ENCODE measurements at places on chromosomes 16 and 17.

DNA sequence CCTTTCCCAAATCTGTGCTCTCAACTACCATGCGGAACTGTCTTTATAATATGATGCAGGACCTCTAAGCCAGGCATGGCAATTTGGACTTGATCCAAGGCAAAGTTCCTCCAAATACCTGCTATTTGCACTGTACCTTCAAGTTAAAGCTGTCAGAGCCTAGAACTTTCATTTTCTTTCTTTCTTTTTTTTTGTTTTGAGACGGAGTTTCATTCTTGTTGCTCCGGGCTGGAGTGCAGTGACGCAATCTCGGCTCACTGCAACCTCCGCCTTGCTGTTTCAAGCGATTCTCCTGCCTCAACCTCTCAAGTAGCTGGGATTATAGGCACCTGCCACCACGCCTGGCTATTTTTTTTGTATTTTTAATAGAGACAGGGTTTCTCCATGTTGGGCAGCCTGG lies 51.7 kb downstream of the ARHGAP27 start:
- no peak for DNase-seq

DNA sequence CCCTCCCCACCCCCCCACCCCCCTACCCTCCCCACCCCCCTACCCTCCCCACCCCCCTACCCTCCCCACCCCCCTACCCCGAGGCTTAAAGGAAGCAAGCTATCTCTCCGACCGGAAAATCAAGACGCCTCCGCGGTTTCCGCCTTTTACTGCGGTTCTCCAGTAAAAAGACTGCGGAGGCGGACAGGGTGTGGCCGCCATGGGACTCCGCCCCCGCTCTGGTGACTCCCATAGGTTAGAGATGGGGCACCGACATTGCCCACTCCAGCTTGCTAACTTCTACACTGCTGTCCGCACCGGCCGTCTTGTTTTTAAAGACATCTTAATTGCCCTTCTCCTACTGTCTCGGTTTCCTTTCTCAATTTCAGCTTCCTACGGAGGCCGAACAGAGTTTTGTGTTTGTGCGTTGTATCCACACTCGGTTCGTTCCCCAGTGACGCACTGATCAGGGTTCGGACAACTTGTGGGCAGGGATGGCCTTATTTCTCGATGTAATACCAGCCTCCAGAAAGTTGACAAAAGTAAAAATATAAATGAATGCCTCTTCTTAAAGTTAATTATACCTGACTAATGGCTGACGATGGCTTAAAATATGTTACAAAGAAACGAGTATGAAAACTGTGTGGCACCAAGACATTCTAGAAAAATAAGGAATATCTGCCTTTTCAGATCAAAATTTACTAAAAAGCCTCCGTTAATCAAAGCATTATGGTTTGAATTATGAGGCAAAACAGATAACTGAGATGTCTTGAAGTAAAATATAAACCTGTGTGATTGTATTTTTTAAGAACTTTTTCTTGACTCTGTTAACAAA lies 1.1 kb upstream of the ZNF200 start:
- DNase-seq = peak; percentile 18

GRCh38 chr16:65510241-65510640 lies 388.4 kb upstream of the CDH11 start:
- no peak for DNase-seq

- DNase-seq = no peak
These were observed 35.9 kb downstream of the FZD2 start for GRCh38 chr17:44593156-44593555.

- DNase-seq = no peak
These were observed 139.0 kb downstream of the DNAH9 start for GRCh38 chr17:11737313-11737679.

- DNase-seq = peak; percentile 66
These were observed 218.6 kb upstream of the CDH8 start for GRCh38 chr16:62254847-62255246.

- no peak for DNase-seq
These were observed 19.3 kb downstream of the MFSD11 start for GRCh38 chr17:76757256-76757655.

- no peak for DNase-seq
These were observed 29.1 kb upstream of the TNS4 start for GRCh38 chr17:40530531-40530994.

DNA sequence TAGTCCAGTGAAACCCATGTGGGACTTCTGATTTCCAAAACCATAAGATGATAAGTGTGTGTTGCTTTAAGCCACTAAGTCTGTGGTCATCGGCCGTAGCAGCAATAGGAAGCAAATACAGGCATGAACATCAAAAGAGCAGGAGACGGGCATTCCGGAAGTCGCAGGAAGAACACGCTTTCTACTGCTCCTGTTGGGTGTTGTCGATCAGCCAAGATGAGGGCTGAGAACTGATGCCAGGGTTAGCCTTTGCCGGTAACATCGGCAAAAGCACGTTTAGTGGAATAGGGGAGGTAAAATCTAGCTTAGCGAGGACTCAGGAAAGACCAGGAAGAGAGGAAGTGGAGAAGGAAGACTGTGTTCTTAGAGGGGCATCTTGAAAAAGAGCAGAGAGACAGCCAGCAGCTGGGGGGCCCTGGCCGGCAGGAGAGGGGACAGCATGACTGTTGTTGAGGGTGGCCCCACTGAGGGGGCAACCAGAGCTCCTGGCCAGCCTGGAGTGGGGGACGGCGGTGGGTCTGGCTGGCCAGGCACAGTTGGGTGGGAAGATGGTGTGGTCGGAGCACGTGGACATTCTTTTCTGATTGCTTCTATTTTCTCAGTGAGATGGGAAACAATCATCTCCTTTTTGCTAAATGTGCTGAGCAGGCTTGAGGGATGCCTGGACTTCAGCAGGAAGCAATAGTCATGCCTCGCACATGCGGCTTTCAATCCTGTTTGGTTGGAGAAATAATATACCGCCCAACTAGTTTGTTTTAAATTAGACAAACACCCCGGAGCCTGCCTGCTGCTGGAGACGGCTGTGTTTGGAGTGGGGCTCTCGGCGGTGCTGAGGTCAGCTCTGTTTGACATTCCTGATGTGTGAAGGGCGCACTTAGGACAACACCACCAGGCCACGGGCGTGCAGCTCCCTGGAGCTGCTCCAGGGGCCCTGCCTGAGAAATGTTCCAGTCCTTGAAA lies 109.9 kb downstream of the METRNL start:
- peak; percentile 52 for DNase-seq

DNA sequence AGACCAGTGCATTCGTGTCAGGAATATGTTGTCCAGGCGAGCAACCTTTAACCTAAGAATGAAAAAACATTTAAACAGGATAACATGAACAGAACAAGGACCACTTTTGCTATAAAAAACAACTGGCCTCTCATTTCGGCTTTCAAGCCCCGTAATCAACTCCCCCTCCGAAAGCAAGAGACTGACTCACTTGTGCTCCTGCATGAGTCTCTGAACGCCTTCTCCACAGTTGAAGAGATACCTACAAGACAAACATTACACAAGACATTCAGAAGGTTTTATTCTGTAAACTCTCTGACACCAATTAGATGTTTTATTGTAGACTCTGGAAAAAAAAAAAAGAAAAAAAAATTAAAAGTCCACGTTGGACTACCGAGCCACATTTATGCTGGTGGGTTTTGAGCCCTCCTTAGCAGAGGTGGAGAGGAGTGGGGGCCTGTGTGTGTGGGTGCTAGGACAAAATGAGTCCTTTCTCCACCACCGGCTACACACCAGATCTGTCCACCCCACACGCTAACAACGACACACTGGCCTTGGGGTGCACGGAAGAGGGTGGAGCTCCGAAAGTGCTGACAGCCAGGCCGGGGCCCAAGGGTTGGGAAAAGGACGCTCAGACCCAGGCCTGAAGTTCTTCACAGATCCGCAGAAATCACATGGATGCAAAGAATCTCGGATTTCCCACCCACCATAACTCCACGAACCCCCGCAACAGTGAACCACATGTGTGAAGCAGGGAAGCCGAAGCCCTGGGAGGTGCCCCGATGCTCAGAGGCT lies 759 bp downstream of the ELAC2 start:
- peak; percentile 59 for DNase-seq

GRCh38 chr17:45789874-45790273 lies 5.8 kb downstream of the CRHR1 start:
- DNase-seq = no peak

- no peak for DNase-seq
These were observed 198.2 kb upstream of the CHMP6 start for GRCh38 chr17:80793421-80793820.

- DNase-seq = no peak
These were observed 111.9 kb downstream of the GSG1L start for GRCh38 chr16:27951489-27952120.

DNA sequence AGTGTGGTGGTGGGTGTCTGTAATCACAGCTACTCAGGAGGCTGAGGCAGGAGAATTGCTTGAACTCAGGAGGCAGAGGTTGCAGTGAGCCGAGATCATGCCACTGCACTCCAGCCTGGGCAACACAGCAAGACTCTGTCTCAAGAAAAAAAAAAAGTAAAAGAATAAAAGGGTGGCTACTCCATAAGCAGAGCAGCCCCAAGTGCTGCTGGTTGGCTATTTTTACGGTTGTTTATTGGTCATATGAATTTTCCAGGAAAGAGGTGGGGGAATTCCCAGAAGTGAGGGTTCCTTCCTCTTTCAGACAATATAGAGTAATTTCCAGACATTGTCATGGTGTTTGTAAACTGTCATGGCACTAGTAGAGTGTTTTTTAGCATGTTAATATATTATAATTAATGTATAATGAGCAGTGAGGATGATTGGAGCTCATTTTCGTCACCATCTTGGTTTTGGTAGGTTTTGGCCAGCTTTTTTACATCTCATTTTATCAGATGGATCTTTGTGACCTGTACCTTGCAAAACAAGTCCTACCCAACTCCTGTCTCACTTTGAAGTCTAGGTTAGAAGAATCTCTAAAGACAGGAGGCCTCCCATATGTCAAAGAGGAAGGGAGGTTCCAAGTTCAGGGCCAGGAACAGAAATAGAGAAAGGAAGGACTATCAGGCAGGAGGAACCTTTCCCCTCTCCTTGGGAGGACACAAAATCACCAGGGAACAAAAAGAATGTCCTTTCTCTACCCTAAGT lies 39.1 kb downstream of the HOXB1 start:
- peak; percentile 85 for DNase-seq

DNA sequence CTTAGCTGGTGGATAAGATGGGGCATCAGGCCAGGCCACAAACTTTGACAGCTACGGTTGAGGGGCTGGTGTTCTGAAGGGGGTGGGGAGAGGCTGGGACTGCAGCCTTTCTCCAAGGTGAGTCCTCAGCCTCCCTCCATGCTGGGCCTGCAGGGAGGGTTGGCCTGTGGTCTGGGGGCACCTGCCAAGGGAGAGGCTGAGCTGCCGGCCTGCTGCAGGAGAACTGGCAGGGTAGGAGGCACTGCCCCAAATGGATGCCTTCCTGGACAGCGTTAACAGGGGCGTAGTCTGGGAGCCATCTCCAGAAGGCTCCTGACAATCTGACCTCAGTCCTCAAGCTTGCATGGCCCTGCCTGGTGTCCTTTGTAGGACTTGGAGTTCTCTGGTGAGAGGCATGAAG lies 5.1 kb downstream of the ELMO3 start:
- DNase-seq = no peak

GRCh38 chr17:62859146-62859545 lies 51.0 kb upstream of the MARCHF10 start:
- DNase-seq = no peak

- DNase-seq = no peak
These were observed 58.8 kb downstream of the CLEC19A start for GRCh38 chr16:19344224-19344801.

GRCh38 chr17:41738801-41739112 lies 4.3 kb upstream of the HAP1 start:
- no peak for DNase-seq

GRCh38 chr17:11495613-11496012 lies 102.7 kb upstream of the DNAH9 start:
- no peak for DNase-seq

- peak; percentile 28 for DNase-seq
These were observed 40.5 kb downstream of the TENT4B start for GRCh38 chr16:50193594-50193993.

DNA sequence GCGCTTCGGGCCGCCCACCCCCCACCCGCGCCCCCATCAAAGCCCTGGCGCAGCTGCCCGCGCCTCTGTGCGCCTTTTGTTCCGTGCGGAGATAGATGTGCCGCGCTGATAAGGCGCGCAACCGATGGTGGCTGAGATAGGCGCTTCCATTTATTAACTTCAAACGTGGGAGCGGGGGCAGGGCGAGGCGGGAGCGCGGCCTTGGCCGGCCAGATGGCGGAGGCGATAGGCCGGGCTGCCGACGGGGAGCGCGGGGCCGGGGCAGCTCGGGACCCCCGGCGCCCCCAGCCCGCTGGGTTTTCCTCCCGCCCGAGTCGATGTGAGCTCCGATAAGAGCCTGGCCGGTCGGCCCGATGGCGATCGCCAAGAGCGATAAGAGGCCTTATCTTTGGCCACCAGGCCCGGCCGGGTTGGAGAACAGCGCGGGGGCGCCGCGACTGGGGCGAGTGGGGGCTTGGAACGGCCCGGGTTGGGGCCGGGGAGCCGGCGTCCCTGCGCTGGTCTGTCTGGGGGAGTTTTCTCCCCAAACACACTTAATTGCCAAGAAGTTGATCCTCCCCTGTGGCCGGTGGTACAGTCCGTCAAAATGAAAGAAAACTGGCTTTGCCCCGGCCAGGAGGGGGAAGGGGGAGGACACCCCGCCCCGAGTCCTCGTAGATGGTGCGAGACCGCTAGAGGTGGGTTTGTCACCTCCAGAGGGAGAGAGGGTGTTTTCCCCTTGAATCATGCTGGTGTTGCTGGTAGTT lies 2.7 kb downstream of the ZFPM1 start:
- peak; percentile 61 for DNase-seq

DNA sequence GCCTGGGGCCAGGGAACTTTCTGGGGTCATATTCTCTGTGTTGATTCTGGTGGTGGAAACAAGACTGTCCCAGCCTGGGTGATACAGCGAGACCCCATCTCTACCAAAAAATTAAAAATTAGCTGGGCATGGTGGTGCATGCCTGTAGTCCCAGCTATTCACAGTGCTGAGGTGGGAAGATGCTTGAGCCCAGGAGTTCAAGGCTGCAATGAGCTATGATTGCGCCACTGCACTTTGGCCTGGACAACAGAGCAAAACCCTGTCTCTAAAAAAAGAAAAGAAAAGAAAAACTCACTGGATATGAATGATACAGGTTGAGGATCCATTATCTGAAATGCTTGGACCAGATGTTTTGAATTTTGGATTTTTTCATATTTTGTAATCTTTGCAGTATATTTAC lies 13.6 kb downstream of the SCGB1C2 start:
- DNase-seq = no peak

Measured in mesenchymal stem cell (in vitro differentiated cells and primary cell).